Panc1 (cell line): ENCODE measurements at places on chromosomes 4 and X. TPM values are rescaled to one million over a fixed set of nuclear protein-coding genes. Genes with fewer than 3 reads are reported as not detected.

Gene NDST3
- not detected for total RNA-seq

Gene MCF2
- 0.31 TPM for total RNA-seq

GRCh38 chr4:39658756-39659155 is 20.1 kb upstream of the SMIM14 start:
- no peak for DNase-seq
- no peak overlapping the region for H3K4me3 ChIP-seq
- no peaks in the 10 kb centered on the region for H3K36me3 ChIP-seq
- peak overlapping the region; percentile 29; the same call in 1 of the 2 replicates for H3K27ac ChIP-seq
- no peaks in the 10 kb centered on the region for H3K27me3 ChIP-seq

DNA sequence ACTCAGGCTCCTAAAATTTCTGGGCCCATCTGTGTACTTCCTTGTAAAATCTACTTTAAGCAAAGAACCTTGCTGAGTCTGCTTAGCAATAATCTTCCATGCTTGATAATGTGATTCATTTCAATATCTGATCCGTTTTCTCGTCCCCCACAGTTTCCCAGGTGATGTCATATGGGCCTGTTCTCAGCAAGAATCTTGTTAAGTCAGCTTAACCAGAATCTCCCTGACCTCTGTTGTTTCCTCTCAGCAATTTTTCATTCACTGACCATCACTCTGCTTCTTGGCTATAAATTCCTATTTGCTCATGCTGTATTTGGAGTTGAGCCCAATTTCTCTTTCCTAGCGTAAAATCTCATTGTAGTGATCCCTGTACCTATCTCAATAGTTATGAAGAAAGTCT is 13.9 kb downstream of the CSN2 start:
- no peaks in the 10 kb centered on the region for H3K36me3 ChIP-seq
- no peak overlapping the region for H3K27ac ChIP-seq
- H3K4me1 ChIP-seq: no peaks in the 10 kb centered on the region
- no peak for DNase-seq
- H3K4me3 ChIP-seq: no peak overlapping the region

GRCh38 chr4:148007314-148007760 is 275.4 kb downstream of the ARHGAP10 start:
- no peaks in the 10 kb centered on the region for H3K36me3 ChIP-seq
- H3K27me3 ChIP-seq: no peaks in the 10 kb centered on the region
- no peak overlapping the region for H3K27ac ChIP-seq
- H3K4me1 ChIP-seq: peaks cover 2% of the 10 kb centered on the region; the same call in 1 of the 2 replicates

DNA sequence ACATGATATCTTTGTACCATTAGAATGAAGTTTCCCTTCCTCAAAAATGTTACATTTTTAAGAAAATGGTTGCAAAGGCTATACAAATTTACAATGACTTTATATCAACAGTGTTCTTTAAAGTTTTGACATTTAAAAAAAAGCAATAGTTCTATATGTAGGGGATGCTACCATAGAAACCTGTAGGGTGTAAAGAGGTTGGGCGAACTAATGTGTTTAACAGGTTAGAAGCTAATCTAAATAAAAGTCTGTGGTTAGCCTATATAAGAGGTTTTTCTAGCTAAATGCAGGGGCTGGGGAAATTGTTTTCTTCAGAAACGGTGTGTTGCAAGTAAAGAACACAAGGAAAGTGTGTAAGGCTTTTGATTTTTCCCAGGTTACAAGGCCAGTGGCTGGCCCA is 73.3 kb downstream of the GBA3 start:
- H3K4me3 ChIP-seq: no peak overlapping the region
- no peak overlapping the region for H3K27ac ChIP-seq
- no peaks in the 10 kb centered on the region for H3K27me3 ChIP-seq
- no peaks in the 10 kb centered on the region for H3K4me1 ChIP-seq

- peak overlapping the region; percentile 79 for H3K4me3 ChIP-seq
- no peaks in the 10 kb centered on the region for H3K27me3 ChIP-seq
- H3K36me3 ChIP-seq: no peaks in the 10 kb centered on the region; the same call in 1 of the 2 replicates
- H3K27ac ChIP-seq: peak overlapping the region; percentile 61; the same call in 1 of the 2 replicates
- H3K4me1 ChIP-seq: peaks cover 15% of the 10 kb centered on the region
These were observed 966 bp upstream of the KIAA0232 start for GRCh38 chr4:6781561-6781960.

DNA sequence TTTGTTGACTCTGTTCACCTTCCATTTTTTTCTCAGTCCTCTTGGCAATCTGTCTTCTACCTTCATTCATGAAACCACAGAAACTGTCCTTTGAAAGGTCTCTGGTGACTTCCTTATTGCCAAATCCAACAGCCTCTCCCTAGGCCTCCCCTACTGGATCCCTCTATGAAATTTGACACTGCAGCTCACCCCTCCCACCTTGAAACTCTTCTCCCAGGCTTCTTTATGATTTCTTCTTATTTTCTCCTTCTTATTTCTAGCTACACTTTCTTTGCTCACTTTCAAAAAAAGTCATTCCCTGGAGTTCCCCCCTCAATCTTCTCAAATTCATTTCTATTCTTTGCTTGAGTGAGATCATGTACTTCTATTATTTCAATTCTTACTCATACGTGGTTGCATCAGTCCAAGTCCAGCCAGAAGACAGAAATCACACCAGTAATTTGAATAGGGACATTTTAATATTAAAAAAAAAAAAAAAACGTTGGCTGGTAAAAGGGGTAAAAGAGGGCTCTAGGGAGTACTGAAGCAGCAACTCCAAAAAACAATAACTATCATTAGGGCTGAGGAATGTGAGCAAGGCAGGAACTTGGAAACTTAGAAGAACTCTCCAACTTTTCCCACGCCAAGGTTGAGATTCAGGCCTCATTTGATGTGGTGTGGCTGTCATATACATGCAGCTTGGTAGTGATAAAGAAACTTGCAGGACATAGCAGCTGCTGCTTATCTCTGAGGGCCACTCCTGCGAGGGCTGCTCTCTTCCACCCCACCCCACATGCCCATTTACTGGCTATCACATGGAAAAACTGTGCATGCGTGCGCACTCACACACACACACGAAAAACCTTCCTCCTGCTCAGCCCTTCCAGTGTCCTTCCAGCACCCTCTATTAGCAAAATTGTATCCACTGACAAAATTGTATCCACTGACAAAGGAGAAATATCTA is 169.8 kb upstream of the GALNT7 start:
- no peak for DNase-seq
- H3K4me1 ChIP-seq: no peaks in the 10 kb centered on the region
- no peak overlapping the region for H3K27ac ChIP-seq
- H3K4me3 ChIP-seq: no peak overlapping the region
- H3K36me3 ChIP-seq: no peaks in the 10 kb centered on the region
- H3K27me3 ChIP-seq: no peaks in the 10 kb centered on the region

GRCh38 chr4:162461952-162462351 is 298.2 kb upstream of the FSTL5 start:
- no peaks in the 10 kb centered on the region for H3K36me3 ChIP-seq
- DNase-seq: no peak
- H3K27me3 ChIP-seq: no peaks in the 10 kb centered on the region
- no peaks in the 10 kb centered on the region for H3K4me1 ChIP-seq

- H3K27me3 ChIP-seq: no peaks in the 10 kb centered on the region
- DNase-seq: no peak
- H3K27ac ChIP-seq: no peak within 1 kb of the TSS
- H3K4me1 ChIP-seq: peaks cover 8% of the 10 kb centered on the region
- no peaks in the 10 kb centered on the region for H3K36me3 ChIP-seq
These were observed at the start of gene LNX1 for GRCh38 chr4:53591372-53591892. Gene LNX1 (minus strand): TSS chr4:53591486. CDS start chr4:53574002, 17,484 bp downstream.

DNA sequence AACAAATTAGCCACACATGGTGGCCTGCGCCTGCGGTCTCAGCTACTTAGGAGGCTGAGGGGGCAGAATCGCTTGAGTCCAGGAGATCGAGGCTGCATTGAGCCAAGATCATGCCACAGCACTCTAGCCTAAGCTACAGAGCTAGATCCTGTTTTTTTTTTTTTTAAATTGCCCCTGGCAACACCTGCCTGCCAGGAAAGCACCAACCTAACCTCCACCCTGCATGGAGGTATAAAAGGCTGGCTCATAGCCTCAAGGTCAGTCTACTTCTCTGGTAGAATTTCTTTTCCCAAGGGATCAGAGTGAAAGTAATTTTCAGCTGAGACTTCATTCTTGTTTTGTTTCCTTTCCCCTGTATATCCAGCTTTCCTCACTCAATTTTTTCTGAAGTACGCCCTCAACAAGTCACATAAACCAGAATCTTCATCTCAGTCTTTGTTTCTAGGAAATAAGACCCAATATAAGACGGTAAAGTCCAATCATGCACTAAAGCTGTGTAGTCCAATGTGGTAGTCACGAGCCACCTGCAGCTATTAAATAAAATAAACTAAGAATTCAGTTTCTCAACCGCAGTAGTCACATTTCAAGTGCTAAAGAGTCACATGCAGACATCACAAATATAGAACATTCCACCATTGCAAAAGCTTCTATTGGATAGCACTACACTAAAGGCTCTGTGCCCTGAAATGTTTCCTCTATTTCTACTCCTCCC is 113.3 kb downstream of the HPGD start:
- H3K36me3 ChIP-seq: no peaks in the 10 kb centered on the region
- no peaks in the 10 kb centered on the region for H3K4me1 ChIP-seq
- no peak overlapping the region for H3K27ac ChIP-seq
- no peak overlapping the region for H3K4me3 ChIP-seq
- DNase-seq: no peak

- no peak overlapping the region for H3K4me3 ChIP-seq
- H3K36me3 ChIP-seq: no peaks in the 10 kb centered on the region
- H3K27ac ChIP-seq: no peak overlapping the region
- H3K27me3 ChIP-seq: no peaks in the 10 kb centered on the region
These were observed 904.2 kb downstream of the STPG2 start for GRCh38 chr4:97238956-97239666.

- H3K36me3 ChIP-seq: no peaks in the 10 kb centered on the region
- H3K4me1 ChIP-seq: peaks cover 9% of the 10 kb centered on the region; the same call in 1 of the 2 replicates
- no peak overlapping the region for H3K27ac ChIP-seq
- no peak for DNase-seq
- no peak overlapping the region for H3K4me3 ChIP-seq
These were observed 15.6 kb downstream of the SCARB2 start for GRCh38 chr4:76197971-76198410.

DNA sequence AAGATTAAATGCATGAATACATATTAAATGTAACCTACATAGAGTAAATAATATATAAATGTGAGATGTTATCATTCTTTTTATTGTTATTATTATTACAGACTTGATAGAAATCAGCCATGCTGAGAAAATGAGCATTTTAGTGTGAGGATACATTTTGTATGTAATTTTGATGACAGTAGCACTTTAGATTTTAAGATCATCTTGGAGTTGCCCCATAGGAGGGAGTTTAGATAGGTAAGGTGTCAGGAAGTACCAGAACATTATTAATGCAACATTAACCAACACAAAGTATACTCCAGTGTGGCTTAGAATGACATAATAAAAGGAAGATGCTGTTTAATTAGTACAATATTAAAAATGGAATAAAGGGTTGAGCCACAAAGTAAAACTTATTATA is 8.4 kb downstream of the TMPRSS11A start:
- H3K4me3 ChIP-seq: no peak overlapping the region
- DNase-seq: no peak
- H3K4me1 ChIP-seq: no peaks in the 10 kb centered on the region
